ENCODE measurements at places on chromosomes 3 and 15.

GRCh38 chr3:154759966-154760365, 320.2 kb upstream of the MME start:
- no peak for DNase-seq

DNA sequence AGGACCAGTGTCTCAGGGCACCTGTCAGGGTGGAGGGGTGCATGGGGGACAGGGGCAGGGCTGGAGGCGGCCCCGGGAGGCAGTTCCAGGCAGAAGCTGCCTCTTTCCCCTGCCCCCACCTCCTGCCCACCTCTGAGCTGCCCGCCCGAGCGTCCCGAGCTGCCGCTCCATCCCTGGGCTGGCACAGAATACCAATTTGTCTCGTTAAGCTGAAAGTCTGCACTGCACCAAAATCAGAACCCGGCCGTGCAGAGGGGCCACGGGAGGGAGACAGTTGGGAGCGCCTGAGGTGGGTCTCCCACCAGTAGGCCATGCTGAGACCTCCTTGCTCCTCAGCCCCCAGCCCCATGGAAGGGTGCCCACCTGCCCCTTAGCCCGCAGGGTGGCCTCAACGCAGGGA, 1.3 kb upstream of the ATP2B2 start:
- DNase-seq, result no peak

GRCh38 chr15:80507131-80507530, 102.9 kb downstream of the ARNT2 start:
- no peak for DNase-seq

DNA sequence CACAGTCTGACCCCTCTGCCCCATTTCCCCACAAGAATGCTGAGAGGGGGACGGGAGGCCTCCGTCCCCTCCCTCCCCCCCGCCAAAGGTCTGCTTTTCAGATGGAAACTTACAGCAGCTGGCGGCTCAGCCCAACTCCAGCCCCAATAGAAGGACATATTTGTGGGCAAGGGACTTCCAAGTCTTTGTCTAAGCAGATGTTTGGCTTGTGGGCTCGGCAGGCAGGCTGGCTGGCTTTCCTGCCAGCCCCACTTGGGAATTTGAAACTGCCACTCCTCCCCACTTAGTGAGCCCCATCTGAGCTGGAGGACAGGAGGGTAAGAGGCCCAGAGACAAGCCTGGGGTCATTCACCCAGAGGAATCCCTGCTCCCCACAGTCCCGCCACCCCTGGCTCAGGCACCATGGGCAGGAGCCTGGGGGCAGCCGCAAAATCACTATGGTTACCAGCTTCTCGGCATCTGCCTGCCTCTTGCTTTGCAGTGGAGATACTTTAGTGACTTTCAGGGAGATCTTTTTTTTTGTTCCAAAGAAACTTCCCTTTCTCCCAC, 53.6 kb downstream of the LMCD1 start:
- DNase-seq, result no peak

- no peak for DNase-seq
These were observed 75.3 kb upstream of the TGFBR2 start for GRCh38 chr3:30531017-30531570.

DNA sequence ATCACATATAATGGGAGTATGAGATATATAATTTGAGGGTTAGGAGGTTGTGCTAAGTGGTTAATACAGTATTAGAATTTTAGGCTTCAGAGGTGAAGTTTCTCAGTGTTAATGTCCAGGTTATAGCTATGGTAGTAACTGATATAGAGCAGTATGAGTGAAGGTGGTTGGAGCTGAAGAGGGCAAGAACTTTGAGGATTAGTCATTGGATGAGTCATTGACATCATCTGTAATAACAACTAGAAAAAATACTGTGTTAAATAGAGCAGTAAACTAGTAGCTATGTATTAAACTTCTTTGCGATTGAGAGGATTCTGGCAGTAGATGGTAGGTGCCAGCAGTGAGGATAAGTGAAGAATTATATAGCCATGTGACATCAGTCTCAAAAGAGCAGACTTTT, 47.5 kb upstream of the EIF3J start:
- no peak for DNase-seq

- DNase-seq, result no peak
These were observed 7.4 kb upstream of the OCA2 start for GRCh38 chr15:28106294-28107110.

- DNase-seq, result no peak
These were observed 214.3 kb downstream of the MCTP2 start for GRCh38 chr15:94445566-94446160.

Data from NCI-H1436 (cell line).